Frontal cortex (tissue), 4 donors: ENCODE measurements at places on chromosomes 16 and 17.
A peak's percentile ranks its signal among the peaks of the same experiment; 100 is the strongest.

DNA sequence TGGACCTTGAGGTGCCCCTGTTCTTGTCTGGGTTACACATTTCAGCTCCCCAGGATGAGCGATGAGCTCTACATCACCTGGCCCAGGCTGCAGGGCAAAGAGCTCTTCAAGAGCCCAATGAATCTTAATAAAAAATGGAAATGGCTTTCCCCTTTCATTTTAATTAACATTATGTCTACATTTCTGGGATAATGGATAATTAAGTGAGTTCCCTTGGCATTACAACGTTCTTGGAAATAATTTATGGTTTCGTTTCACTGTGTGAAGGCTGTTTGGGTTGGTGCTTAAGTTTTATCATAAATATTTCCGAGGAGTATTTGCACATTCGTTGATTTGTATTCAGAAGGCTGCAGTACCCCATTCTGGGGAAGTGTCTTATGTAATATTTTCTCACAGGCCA, 678.3 kb upstream of the EEF2KMT start:
- DNase-seq: no peak

DNA sequence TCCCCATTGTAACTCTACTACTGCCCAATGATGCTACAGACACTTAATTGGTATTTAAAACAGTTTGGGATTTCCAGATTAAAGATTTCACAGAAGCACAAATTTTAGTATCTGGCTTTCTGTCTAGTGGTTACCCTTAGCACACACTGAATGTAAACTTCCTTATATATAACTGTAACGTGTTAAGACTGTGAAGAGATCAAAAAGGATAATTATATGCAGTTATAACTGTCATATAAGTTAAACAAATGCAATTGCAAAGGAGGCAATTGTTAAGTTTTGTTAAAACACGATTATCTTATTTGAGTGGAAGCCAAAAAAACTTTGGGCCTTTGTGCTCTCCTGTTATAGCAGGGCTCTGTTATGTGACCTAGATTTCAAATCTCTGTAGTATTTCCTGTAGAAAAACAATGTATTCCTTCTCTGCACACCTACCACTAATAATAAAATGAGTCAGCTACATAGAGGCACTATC, 147.9 kb downstream of the STXBP4 start:
- DNase-seq: no peak

GRCh38 chr17:16937431-16937830, 34.5 kb downstream of the TNFRSF13B start:
- no peak for DNase-seq

DNA sequence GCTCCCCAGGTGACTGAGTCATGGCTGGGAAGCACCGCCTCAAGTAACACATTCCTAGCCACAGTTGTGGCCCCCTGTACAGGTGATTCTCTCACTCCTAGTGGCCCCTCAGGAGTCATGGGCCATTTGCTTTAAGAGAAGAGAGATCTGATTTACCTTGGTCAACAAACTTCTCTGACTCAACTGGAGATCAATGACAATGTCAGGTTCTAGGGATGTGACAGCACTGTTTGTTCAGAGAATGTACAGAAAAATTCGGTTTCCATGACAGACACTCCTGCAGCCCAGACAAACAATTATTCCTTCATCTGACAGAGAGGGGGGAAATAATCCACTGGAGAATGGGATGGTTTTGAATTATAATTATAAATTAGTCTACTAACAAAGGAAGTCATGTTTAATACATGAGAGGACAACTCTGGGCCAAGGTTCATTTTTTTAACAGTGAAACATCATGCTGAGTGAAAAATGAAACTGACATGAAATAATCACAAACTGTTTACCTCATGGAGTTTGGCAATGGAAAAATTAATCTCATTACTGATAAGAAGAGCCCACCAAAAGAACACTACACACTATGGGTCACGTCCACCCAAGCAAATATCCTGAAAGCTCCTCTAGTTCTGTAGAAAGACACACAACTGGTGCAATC, 9.7 kb downstream of the ERN1 start:
- no peak for DNase-seq

GRCh38 chr16:87234601-87235000, 82.6 kb downstream of the C16orf95 start:
- no peak for DNase-seq

DNA sequence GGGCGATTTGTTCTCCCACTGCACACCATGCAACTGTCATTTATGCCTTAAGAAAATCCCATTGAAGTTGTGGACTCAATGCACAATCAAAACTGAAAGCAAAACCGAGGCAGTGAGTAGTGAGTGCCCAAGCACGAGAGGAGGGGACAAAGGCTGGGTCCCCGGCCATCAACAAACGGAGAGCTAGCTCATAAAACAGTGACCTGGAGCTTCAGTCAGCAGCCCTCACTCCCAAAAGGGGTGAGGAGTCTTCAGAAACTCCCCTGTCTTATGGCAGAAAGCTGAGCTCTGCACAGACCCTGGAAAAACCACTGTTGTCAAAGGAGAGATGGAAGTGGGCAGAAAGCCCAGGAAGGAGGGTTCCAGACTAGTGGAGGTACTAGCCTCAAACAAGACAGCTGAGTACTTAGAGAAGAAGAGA, 96.9 kb downstream of the ADCY9 start:
- DNase-seq: no peak

DNA sequence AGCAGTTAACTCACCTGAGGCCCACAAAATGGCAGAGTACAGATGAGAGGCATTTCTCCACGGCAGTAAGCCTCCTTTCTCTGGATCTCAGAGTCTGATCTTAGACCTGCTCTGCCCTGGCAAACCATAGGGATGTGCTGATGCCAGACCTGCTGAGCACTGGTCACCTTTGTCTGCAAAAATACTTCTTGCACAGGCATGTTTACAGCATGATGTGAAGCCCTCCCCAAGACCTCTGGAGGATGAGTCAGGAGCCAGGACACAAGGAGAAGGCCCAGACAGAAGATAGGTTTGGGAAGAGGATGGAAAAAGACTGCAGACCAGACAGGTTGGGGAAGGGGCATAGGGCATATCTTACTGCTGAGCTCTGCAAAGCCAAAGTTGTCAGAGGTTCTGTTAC, 426.6 kb downstream of the PMP22 start:
- no peak for DNase-seq

DNA sequence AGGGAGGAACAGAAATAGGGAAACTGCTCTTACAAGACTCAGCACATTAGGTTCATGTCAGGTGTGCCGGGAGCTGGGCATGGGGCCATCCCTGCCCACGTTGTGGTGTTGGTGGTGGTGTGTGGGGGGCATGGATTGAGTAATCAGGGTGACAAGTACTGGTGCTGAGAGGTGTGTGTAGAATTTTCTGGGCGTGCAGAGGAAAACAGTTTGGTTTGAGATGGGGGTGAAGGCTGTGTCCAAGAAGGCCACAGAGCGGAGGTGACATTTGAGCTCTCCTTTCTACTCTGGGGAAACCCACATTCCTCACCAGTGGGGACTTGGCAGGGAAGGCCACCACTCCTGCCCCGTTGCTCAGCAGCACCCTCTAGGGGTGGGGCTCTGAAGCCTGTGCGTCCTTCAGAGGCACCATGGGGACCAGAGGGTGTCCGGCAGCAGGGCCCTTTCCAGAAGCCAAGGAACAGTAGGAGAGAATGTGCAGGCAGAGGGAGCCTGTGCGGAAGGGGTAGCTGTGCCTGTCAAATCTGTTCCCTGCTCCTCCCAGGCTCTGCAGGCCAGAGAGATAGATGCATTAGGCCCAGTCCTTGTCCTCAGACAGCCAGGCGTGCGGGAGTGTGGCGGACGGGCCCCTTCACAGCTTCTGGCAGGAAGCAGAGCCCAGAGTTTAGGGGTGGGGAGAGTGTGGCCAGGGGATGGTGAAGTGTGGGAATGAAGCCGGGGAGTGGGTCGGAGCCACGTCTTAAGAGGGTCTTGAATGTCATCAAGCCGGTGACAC, 48.7 kb upstream of the GSE1 start:
- no peak for DNase-seq

DNA sequence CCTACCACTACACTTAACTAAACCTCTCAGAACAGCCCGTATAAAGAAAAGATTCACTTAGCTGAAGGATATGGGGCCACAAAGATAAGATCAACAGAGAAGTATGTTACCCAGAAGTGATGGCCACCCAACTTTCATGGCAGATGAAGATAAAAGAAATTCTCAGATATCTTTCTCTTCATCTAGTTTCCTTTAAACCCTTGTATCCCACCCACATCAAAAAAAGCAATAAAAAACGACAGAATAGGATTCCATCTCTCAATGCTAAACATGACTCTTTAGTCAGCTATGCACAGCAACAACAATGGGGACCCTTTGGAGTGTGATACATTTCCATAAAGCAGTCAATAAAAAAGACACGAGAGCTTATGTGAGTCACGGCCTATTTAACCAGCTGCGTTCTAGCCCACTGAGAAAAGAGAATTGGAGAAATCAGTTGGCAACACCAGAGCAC, 86.6 kb downstream of the SNX11 start:
- DNase-seq: no peak

DNA sequence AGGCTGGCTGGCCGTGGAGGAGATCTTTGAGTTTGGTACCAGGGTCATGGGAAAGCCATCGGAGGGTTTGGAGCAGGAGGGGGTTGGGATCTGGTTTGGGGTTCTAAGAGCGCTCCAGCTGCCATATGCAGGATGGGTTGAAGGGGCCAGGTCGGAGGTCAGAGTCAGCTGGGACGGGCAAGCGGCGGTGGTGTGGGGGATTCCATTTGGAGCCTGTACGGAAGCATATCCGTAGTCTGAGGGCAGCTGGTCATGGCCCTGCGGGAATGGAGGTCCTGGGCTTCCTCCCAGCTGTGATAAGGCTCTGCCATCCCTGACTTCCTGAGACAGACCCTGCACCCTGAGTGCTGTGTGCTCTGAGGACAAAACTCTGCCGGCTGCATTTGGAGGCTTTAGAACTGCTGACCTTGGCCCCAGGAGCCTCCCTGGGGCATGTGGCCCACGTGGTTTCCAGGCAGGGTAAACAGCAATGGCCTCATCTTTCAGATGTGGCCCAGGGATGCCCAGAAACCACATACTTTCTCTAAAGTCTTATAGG, 46.5 kb downstream of the ATP2C2 start:
- no peak for DNase-seq

- DNase-seq: no peak
Observed at GRCh38 chr16:9868606-9869149, 313.6 kb downstream of the GRIN2A start.

DNA sequence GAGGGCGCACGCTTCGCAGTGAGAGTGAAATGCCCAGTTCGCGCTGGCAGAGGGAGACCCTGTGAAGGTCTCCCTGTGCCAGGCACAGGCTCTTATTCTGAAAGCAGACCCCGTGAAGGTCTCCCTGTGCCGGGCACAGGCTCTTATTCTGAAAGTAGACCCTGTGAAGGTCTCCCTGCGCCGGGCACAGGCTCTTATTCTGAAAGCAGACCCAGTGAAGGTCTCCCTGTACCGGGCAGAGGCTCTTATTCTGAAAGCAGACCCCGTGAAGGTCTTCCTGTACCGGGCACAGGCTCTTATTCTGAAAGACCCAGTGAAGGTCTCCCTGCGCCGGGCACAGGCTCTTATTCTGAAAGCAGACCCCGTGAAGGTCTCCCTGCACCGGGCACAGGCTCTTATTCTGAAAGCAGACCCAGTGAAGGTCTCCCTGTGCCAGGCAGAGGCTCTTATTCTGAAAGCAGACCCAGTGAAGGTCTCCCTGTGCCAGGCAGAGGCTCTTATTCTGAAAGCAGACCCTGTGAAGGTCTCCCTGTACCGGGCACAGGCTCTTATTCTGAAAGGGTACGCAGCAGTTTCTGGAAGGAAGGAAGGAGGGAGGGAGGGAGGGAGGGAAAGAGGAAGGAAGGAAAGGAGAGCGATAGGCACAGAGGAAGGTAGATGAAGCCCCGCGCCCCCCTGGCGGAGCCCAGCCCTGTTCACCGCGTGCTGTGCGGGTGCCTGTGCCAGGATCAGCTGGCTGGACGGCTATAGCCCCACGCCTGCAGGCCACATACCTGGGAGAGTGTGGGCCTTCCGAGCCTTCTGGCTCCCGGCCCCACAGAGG, 55.3 kb downstream of the WDR45B start:
- DNase-seq: peak; percentile 62

DNA sequence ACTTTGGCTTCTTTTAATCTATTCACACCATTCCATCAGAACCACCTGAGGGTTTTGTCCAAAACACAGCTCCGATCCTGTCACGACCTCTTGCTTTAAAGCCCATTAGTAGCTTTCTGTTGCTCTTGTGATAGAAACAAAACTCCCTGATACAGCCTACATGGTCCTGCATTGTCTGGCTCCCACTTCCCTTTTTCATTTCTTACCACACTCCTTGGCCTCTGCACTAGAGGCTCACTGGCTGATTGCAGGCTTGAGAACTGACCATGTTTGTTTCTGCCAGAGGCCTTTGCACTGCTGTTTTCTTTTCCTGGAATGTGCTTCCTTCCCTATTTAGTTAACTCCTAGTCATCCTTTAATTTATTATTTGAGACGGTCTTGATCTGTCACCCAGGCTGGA, 23.7 kb downstream of the IST1 start:
- DNase-seq: no peak

DNA sequence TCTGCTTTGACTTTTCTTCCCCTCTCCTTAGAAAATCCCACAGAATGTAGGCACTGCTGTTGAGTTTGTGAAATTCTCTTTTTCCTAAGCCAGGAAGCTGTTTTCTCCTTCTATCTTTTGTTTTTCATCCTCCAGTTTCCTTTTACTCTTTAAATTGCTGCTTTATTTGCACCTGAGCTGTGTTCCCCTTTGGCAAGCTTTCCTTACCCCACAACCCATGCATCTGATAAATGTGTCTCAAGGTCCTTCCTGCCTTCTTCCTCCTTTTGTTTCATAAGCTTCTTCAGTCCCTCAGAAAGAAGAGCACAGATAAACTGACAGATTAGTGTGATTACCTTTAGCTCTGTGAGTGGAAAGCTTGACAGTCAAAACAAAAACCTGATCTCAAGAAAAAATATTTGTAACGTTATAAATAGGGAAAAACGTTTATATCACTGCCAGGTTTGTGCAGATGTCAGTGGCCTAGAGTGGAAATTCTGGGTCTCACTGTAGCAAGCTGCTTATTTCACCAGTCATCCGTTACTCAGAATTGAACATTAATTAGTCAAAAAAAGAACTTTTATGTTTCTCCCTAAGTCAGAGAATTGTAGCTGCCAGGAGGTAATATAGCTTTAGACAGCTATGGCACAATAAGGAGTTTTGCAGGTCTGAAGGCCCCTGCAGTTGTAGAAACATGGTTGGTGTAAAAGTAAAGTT, 23.6 kb downstream of the GSDMB start:
- DNase-seq: no peak

DNA sequence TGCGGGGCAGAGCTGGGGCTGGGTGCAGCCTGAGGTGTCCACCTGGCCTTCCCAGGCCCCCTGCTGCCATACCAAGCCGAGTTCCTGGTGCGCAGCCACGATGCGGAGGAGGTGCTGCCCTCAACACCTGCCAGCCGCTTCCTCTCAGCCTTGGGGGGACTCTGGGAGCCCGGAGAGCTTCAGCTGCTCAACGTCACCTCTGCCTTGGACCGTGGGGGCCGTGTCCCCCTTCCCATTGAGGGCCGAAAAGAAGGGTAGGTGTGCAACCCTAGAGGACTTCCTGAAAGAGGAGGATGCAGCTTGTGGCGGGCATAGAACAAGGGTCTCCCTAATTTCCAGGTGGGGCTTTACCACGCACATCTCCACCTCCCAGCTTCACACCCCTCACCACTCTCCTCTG, 2.5 kb downstream of the SGCA start:
- no peak for DNase-seq

GRCh38 chr17:72730077-72730476, 362.4 kb downstream of the SLC39A11 start:
- no peak for DNase-seq

GRCh38 chr17:40472733-40473452, 28.5 kb downstream of the TNS4 start:
- no peak for DNase-seq

- DNase-seq: no peak
Observed at GRCh38 chr17:76867578-76868175, 527 bp upstream of the MGAT5B start.
